ENCODE measurements at places on chromosomes 7 and 10. TPM values are rescaled to one million over a fixed set of nuclear protein-coding genes. Genes with fewer than 3 reads are reported as not detected.

Gene PAPOLB
- 0.94 TPM for total RNA-seq

Gene LIPF
- total RNA-seq = not detected

Gene IFIT1B
- 2.0 TPM for total RNA-seq

Gene ANXA8
- not detected for total RNA-seq

Gene ZNF33B
- 49.6 TPM for total RNA-seq

Gene KCNMA1
- total RNA-seq = 43.0 TPM

Gene CTAGE4
- 0.31 TPM for total RNA-seq

Gene FGFBP3
- 29.8 TPM for total RNA-seq

Gene GDF2
- not detected for total RNA-seq

Gene CRYGN
- not detected for total RNA-seq

Gene MYOZ1
- total RNA-seq = 0.78 TPM

Gene PLAC9
- 1.6 TPM for total RNA-seq

Gene GPR15LG
- not detected for total RNA-seq

Gene CADPS2
- total RNA-seq = 20.9 TPM

Gene ATP6V0A4
- 1.2 TPM for total RNA-seq

Gene FGFR2
- total RNA-seq = 71.9 TPM

Gene ARF5
- 94.8 TPM for total RNA-seq

Gene UTF1
- not detected for total RNA-seq

Gene FAM25A
- total RNA-seq = not detected

Gene HK1
- 98.4 TPM for total RNA-seq

Gene NT5C3A
- 99.2 TPM for total RNA-seq

Gene PRSS37
- total RNA-seq = not detected

Gene COL13A1
- total RNA-seq = 1.7 TPM

Gene NUDT13
- total RNA-seq = 0.31 TPM

Gene SPACDR
- total RNA-seq = not detected

Gene UCMA
- total RNA-seq = not detected
